SJCRH30 (cell line): ENCODE measurements at places on chromosomes 2 and 18. TPM values are rescaled to one million over a fixed set of nuclear protein-coding genes. Genes with fewer than 3 reads are reported as not detected.
A peak's percentile ranks its signal among the peaks of the same experiment; 100 is the strongest.

The STARD6 gene
- not detected in 2 replicates for total RNA-seq

DNA sequence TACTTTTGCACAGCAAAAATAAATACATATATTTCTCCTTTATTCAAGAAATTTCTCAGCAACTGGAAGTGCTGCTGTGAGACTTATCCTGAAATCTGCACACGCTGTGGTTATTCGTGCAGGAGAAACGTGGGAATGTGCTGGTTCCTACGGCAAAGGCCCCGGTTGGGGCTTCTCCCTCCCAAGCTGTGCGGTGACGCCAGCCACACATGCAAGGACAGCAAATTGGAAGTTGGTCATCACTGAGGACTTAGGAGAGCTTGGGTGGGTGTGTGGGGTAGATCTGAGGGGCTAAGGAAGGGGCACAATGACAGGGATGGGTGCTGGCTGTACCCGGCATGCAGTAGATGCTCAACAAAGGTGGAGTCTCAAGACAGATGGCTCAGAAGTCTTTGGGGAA is 16.5 kb upstream of the MTCL1 start:
- H3K36me3 ChIP-seq = no peaks in the 10 kb centered on the region
- H3K4me3 ChIP-seq = no peak overlapping the region
- no peaks in the 10 kb centered on the region for H3K27me3 ChIP-seq
- H3K27ac ChIP-seq = no peak overlapping the region

- 0 out of 2 replicates have a peak, but pooled peaks cover 5% of the 10 kb centered on the region for H3K27me3 ChIP-seq
- peaks cover 3% of the 10 kb centered on the region; the same call in 1 of the 2 replicates for H3K4me1 ChIP-seq
- H3K27ac ChIP-seq = no peak overlapping the region
- no peak overlapping the region for H3K4me3 ChIP-seq
- DNase-seq = no peak
These were observed 46.3 kb downstream of the FAM178B start for GRCh38 chr2:96940001-96940615.

- no peaks in the 10 kb centered on the region for H3K36me3 ChIP-seq
- no peak overlapping the region for H3K27ac ChIP-seq
- no peak for DNase-seq
- H3K27me3 ChIP-seq = no peaks in the 10 kb centered on the region
These were observed 125.5 kb upstream of the SIX2 start for GRCh38 chr2:45134726-45135125.

The LOXHD1 gene
- not detected in 2 replicates for total RNA-seq

DNA sequence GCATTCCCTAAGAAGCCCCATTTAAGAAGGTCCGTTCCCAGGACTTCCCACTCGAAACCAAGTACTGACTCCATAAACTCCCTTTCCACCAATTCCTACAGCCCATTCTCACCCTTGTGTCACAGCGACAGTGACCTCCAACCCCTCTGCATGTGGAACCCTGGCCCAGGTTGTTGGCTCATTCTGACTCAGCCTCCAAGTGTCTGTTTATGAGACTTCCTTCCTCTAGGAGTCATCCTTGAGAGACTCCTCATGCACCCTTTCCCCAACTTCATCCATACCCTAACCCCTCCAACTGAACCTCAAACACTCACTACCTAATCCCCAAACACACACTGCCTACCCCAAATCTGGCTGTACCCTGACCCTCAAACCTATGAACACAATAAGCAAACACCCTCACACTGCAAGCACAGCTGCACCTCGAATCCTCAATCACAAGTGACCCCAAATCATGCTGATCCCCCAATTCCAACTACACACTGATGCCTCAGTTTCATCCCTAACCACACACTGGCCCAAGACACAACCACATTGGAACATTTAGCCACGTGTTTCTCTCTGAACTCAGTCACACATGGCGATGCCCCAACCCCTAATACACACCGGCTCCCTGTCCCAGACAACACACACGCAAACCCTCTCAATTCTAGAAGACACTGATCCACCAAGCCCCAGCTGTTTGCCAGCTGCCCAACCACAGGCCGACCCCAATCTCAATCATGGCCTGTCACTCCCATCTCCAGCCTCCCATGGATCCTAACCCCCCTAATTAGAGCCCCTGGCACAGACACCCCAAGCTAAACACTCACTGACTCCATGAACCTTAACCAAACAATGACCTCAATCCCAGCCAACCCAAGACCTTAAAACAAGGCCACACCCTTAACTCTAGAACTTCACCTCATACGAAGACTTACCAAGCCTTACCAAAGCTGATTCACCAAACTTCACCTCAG is 219.6 kb downstream of the CYP26B1 start:
- H3K27me3 ChIP-seq = peaks cover 2% of the 10 kb centered on the region; the same call in 1 of the 2 replicates
- no peak overlapping the region for H3K4me3 ChIP-seq
- H3K36me3 ChIP-seq = no peaks in the 10 kb centered on the region
- H3K27ac ChIP-seq = no peak overlapping the region
- DNase-seq = no peak
- H3K4me1 ChIP-seq = no peaks in the 10 kb centered on the region

GRCh38 chr18:9741793-9742523 is 33.9 kb downstream of the RAB31 start:
- H3K4me3 ChIP-seq = no peak overlapping the region
- no peak for DNase-seq
- peaks cover 19% of the 10 kb centered on the region for H3K4me1 ChIP-seq
- no peak overlapping the region for H3K27ac ChIP-seq
- no peaks in the 10 kb centered on the region for H3K36me3 ChIP-seq

GRCh38 chr2:144162652-144163051 is 357.3 kb downstream of the ZEB2 start:
- no peaks in the 10 kb centered on the region for H3K27me3 ChIP-seq
- H3K27ac ChIP-seq = no peak overlapping the region
- DNase-seq = no peak
- no peaks in the 10 kb centered on the region for H3K36me3 ChIP-seq
- no peaks in the 10 kb centered on the region for H3K4me1 ChIP-seq
- no peak overlapping the region for H3K4me3 ChIP-seq

- no peak overlapping the region for H3K4me3 ChIP-seq
- no peaks in the 10 kb centered on the region for H3K27me3 ChIP-seq
- no peaks in the 10 kb centered on the region for H3K36me3 ChIP-seq
- H3K27ac ChIP-seq = no peak overlapping the region
- DNase-seq = no peak
These were observed 303.2 kb upstream of the UBE2E3 start for GRCh38 chr2:180677200-180677599.

The CYP27C1 gene
- 0.30 and 0.35 TPM in 2 replicates for total RNA-seq

DNA sequence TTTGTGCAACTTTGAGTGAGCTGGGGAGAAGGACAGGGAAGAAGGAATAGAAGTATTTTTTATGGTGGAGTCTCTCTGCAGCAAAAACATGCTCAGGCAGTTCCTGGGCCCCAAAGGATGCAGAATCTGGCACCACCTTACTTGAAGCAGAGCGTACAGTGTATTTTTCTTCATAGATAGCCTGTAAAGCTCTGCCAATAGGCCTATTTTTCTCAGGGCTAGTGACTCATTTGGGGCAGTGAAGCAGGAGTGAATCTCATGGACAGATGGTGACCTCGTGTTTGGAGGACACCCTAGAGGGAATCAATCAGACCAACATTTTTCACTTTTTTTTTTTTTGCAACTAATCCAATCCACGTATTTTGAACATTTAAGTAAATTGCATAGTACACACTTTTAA is 268.1 kb upstream of the CXCR4 start:
- H3K4me1 ChIP-seq = peaks cover 44% of the 10 kb centered on the region
- DNase-seq = no peak
- no peaks in the 10 kb centered on the region for H3K36me3 ChIP-seq
- no peak overlapping the region for H3K27ac ChIP-seq
- H3K27me3 ChIP-seq = no peaks in the 10 kb centered on the region

The HOXD9 gene
- total RNA-seq = 3.9 and 4.4 TPM in 2 replicates

DNA sequence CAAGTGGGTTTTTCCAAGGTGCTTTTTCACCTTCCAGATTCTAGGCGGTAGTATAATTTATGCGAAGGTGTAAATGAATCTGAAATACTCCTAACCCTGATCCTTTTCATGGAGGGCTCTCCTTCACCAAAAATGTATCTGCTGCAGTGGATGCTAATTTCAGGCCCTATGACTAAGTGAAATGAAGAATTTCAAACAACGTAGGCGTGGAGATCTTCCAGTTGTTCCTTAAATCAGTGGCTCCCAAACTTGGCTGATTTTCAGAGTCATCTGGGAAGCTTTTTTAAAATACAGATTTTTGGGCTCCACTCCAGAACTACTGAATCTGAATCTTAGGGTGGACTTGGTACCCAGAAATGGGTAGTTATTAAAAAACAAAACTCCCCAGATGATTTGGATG is 5.5 kb downstream of the GCKR start:
- H3K27me3 ChIP-seq = no peaks in the 10 kb centered on the region; the same call in 1 of the 2 replicates
- no peak overlapping the region for H3K27ac ChIP-seq
- H3K36me3 ChIP-seq = no peaks in the 10 kb centered on the region
- no peak for DNase-seq
- H3K4me3 ChIP-seq = no peak overlapping the region

GRCh38 chr18:34224423-34225217 is at the start of gene NOL4:
NOL4 (minus strand) TSS chr18:34224913; CDS start chr18:34223253, 1,660 bp downstream.
- H3K4me3 ChIP-seq = peak within 1 kb of the TSS; percentile 55
- H3K27me3 ChIP-seq = peaks cover 11% of the 10 kb centered on the region

DNA sequence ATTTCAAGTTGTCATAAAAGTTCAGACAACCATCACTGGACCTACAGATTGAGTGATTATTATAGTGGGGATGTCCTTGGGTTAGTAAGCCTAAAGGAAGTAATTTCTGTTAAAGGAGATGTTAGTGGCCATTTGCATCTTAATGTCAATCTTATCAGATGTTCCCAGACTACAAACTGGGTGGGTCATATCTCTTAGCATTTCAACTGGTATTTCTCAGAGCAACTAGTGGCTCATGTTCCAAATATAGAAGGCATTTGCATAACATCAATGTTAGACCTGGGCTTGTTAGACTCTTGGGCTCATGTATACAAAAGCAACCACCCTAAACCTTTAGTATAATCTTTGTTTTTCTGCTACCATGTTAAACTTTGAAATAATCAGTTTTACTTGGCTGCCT is 17.9 kb downstream of the PLEKHA3 start:
- peaks cover 38% of the 10 kb centered on the region for H3K36me3 ChIP-seq
- no peaks in the 10 kb centered on the region for H3K4me1 ChIP-seq
- DNase-seq = no peak
- no peaks in the 10 kb centered on the region for H3K27me3 ChIP-seq

The MC5R gene
- total RNA-seq = not detected in 2 replicates

DNA sequence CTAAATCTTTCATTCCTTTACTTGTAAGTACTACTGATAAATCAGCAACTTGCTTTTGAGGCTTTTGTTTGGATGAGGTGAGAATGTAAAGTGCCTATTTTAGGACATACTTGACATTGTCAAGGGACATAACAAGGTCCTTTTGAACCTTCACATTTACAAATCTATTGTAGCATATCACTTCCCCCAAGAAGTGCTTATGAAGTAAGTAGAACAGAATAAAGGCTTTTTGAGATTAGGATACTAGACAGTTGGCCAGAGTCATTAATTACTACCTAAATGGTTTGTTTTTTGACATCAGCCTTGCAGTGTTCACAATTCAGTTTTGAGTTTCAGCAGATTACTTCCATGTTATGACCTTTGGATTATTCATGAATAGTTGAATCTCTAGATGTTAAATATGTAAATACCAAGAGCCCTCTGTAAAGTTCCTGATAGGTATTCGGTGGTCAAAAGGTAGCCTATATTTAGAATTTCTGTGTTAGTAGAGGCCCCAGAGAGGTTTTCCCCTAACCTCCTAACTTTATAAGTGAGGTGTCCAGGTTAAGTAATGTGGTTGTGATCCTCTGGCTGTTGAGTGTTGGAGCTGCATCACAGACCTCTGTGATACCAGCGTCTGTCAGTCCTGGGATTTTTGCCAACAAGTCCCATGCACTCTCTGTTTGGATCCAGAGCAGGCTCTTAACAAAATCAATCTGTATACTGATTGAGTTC is 67.2 kb downstream of the LCLAT1 start:
- H3K36me3 ChIP-seq = no peaks in the 10 kb centered on the region; the same call in none of the 2 replicates
- no peak overlapping the region for H3K27ac ChIP-seq
- peak; percentile 58 for DNase-seq
- peaks cover 48% of the 10 kb centered on the region for H3K4me1 ChIP-seq

DNA sequence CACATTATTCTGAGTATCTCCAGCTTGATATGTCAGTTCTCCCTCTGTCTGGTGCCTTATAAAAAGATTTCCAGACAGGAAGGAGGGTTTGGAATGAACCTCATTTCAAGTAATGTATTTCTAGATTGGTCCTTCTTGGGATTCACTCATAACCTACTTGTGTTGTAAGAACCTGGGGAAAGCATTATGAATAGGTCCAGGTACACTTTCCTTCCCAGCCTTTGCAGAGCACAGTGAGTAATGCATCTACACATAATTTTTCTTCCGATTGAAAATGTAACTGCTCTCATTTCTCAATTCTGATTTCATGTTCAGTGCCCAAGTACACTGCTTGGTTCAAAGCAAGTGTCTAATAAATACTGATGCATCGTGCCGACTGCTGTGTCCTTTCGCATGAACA is 25.0 kb upstream of the ACAA2 start:
- H3K27me3 ChIP-seq = no peaks in the 10 kb centered on the region
- peaks cover 55% of the 10 kb centered on the region for H3K36me3 ChIP-seq

The ZNF804A gene
- 16.8 and 19.2 TPM in 2 replicates for total RNA-seq

DNA sequence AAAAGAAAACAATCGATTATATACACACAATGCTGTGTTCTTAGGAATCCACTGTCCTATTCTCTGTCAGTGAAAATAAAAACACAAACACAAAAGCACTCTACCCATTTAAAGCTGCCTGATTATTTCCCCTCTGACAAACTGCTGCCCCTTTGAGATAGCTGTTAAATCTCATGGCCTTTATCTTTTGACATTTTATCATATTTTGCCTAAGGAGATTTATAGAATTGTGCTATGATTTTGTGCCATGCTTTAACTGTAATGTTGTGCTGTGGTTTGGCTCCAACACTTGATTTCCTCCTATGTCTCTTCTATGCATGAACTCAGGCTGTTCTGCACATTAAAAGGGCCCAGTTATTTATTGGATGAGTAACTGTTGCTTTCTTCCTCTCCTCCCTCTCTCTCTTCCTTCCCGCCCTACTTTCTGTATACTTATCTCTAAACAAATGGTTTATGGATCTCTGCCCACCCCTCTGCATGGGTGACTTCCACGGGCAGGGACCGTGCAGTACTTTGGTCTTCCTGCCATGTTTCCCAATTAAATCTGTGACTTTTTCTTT is 1096.6 kb downstream of the TSN start:
- DNase-seq = no peak
- H3K27me3 ChIP-seq = no peaks in the 10 kb centered on the region; the same call in 1 of the 2 replicates
- no peak overlapping the region for H3K4me3 ChIP-seq
- no peaks in the 10 kb centered on the region for H3K36me3 ChIP-seq
- no peaks in the 10 kb centered on the region for H3K4me1 ChIP-seq
- H3K27ac ChIP-seq = no peak overlapping the region

DNA sequence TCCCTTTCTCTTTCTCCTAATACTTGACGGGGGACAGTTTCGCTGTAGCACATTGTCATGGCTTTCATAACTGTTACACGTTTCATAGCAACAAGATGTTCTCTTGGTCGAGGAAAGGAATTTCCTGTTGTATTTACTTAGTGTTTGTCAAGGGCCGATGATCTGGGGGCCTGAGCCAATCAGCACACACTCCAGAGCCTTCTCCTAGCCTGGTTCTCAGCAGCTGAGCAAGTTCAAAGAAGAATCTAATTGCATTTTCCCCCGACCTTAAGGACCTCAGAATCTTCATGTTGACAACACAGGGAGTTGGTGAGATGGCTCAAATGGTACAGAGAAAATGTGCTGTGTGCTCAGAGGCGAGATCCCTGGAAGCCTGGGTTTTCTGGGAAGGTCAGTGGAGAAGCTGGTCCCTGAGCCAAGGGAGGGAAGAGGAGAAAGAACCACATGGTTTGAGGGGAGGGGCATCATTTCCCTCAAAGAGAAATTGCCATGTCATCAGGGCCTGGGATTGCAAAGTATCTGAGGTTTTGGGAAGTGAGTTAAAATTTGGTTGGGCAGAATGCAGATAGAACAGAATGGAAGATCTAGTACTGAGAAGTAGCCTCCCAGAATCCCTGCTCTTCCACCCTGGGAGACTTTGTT is 76.9 kb upstream of the AGAP1 start:
- no peaks in the 10 kb centered on the region for H3K4me1 ChIP-seq
- no peak overlapping the region for H3K4me3 ChIP-seq
- no peaks in the 10 kb centered on the region for H3K36me3 ChIP-seq
- no peaks in the 10 kb centered on the region for H3K27me3 ChIP-seq
- peak; percentile 12 for DNase-seq
